ENCODE measurements at places on chromosomes 11 and 22. TPM values are rescaled to one million over a fixed set of nuclear protein-coding genes. Genes with fewer than 3 reads are reported as not detected.

DNA sequence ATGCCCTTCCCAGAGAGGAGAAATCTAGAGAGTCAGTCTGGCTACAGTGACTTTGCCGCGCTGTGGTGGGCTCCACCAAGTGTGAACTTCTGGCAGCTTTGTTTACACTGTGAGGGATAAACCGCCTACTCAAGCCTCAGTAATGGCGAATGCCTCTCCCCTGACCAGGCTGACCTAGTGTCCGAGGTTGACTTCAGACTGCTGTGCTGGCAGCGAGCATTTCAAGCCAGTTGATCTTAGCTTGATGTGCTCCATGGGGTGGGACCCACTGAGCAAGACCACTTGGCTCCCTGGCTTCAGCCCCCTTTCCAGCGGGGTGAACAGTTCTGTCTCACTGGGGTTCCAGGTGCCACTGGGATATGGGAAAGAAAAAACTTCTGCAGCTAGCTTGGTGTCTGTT lies 38.6 kb upstream of the PTH start:
- DNase-seq, result no peak

DNA sequence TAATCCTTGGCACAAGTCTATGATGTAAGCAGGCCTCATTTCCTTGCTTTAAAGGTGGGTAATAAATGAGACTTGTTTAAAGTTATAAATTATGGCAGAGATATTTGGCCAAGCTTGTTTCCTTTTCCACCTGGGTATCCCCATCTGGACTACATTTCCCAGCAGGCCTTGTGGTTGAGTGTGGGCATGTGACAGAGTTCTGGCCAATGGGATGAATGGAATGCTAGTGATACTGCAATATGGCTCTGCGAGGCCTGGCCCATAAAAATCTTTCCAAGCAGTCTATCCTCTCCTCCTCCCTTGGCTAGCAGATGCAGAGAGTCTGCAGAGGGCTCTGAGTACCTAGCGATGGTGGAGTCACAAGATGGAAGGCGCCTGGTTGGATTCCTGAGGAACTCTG lies 102.5 kb downstream of the TIMP3 start:
- no peak for DNase-seq

GRCh38 chr11:82959987-82960778 lies 58.6 kb downstream of the DDIAS start:
- DNase-seq, result peak; percentile 55

- no peak for DNase-seq
Observed at GRCh38 chr11:84549217-84549616, 1077.9 kb downstream of the DLG2 start.

XKR3 gene
- 0.05 TPM for total RNA-seq

DNA sequence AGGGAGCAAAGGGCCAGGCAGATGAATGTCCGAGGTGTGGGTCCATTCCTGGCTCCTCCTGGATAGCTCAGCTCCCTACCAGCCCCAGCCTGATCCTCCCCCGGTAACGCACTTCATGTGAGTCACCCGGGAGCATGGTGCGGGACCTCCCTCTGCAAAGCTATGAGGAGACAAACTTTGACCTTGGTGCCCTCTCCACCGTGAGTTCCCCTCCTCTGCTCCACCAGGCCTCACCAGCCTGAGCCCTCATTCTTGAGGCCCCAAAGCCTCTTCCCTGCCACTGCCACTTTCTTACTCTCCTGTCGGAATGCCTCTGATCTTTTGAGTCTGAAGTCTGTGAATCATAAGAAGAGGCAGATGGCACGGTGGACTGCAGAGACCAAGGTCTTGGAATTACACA lies 37.4 kb upstream of the CD82 start:
- no peak for DNase-seq

DUSP8 gene
- total RNA-seq, result 0.14 TPM

- no peak for DNase-seq
Observed at GRCh38 chr11:127862406-127862805, 725.0 kb downstream of the ETS1 start.

FGF4 gene
- 0.09 TPM for total RNA-seq

HEPHL1 gene
- total RNA-seq, result 0.14 TPM

DNA sequence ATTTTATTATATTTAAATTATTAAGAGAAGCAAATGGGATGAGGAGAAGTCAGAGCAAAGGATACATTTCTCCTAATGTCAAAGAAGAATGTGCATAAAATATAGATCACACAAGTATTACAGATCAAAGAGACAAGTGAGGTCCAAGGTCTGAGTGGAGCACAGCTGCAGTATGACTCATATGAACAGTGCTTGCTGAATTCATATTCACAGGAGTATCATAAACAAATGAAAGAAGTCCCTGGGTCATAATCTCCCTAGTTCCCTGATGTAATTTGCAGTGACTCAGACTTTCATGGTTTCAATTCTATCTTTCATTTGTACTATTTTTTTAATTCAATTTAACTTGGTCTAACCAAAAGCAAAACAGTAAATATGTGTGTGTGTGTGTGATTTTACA lies 499.0 kb upstream of the CCDC179 start:
- no peak for DNase-seq

SCUBE2 gene
- total RNA-seq, result 2.1 TPM

MS4A12 gene
- total RNA-seq, result 0.05 TPM

GRCh38 chr11:27195837-27196202 lies 155.2 kb downstream of the BBOX1 start:
- DNase-seq, result no peak

DNA sequence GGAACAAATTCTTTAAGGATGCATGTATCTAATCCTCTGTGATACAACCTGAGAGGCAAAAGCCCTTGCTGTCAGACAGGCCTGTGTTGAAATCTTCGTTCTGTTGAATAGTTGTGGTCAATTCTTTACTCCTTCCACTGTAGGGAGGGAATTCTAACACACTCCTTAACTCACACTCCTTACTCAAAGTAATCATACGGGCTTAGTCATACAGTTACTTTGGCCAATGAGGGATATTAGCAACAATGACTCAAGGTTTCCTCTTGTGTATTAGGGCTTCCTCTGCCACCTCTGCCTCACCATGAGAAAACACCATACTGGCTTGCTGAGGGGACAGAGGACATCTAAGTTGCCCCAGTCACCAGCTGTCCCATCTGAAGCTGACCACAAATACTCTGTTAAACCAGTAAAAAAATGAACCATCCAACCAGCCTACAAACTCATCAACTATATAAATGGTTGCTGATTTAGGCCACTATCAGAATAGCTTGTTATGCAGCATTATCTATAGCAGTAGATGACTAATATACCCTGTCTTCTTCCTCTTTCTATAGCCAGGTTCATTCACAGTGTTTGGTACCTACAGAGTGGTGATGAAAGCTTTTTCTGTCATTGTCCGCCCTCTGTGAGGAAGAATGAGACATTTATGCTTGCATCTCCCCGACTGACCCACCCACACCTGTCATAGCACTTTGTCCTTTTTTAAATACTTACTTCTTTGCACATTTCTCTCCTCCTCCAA lies 322.8 kb upstream of the SYN3 start:
- DNase-seq, result no peak

GRCh38 chr11:11420191-11420898 lies 67.3 kb upstream of the CSNK2A3 start:
- DNase-seq, result no peak

- DNase-seq, result no peak
Observed at GRCh38 chr11:60905551-60906113, 753 bp downstream of the PRPF19 start.

- no peak for DNase-seq
Observed at GRCh38 chr11:8366316-8366715, 102.6 kb upstream of the LMO1 start.

- no peak for DNase-seq
Observed at GRCh38 chr22:28953976-28954880, 70.9 kb downstream of the ZNRF3 start.

- DNase-seq, result no peak
Observed at GRCh38 chr22:47220752-47221151, 458.3 kb downstream of the TBC1D22A start.

- DNase-seq, result peak; percentile 24
Observed at GRCh38 chr11:18650859-18651557, 16.9 kb upstream of the SPTY2D1 start.

- DNase-seq, result no peak
Observed at GRCh38 chr11:36123336-36124101, 165.7 kb downstream of the COMMD9 start.

DNA sequence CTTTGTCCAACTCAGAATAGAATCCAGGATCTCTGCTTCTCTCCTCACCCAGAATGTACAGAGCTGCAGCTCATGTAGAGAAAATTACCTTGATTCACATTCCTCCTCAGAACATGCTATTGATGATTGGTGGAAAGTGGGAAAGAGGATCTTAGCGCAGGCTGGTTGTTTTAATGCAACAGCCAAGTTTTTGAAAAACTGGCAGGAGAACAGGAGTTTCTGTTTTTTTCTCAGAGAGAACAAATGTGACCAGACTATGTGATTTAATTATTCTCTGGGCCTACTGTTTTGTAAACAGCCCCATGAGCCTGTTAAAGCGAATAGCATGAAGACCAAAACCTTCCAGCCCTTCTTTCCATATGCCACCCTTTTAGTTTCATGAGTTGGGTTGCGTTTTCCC lies 19.1 kb upstream of the IL18BP start:
- no peak for DNase-seq

DNA sequence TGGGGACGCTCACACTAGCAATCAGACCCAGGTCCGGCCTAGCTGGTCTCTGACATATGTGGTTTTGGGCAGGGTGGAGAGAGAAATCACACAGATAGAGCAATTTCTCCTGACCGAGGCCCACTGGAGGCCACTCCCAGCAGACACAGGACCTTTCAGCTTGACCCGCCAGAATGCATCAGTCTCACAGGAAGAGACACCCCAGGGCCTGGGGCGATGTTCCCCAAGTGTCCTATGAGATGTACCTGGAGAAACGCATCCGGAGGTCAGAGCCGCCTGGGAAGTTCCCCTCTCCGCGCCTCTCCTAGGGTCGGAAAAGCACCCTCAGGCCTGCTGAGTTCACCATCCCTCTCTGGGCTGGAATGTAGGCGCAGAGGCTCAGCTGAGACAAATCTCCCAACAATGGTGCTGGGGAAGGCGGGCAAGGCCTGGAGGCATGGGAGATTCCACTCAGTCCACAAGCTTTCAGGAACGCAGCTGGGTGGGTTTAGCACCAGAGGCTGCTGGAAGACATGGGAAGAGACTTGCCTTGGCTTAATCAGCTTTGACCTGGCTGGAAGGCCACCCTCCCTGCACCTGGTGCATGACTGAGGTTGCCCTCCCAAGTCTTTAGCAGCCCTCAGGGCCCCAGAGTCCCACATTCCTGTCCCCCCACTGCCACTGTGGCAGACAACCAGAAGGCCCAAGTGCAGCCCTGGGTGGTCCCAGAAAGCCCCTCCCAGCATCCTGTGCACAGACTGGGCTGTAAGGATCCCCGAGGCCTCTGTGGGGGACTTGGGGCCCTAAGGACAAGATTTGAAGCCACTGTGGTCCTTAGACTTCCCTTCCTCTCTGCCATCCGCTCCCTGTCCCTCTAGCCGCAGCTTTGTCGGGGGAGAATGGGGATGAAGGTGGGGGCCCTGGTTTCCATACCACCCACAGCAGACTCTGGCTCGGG lies 57.5 kb downstream of the RTL6 start:
- no peak for DNase-seq

MEN1 gene
- total RNA-seq, result 10.8 TPM

GRCh38 chr22:29288837-29289236 lies 17.6 kb upstream of the GAS2L1 start:
- no peak for DNase-seq

ASCC2 gene
- total RNA-seq, result 26.4 TPM

- DNase-seq, result peak; percentile 79
Observed at GRCh38 chr22:35350539-35351503, 30.1 kb upstream of the HMOX1 start.

GRCh38 chr22:33728847-33729246 lies 191.4 kb downstream of the LARGE1 start:
- DNase-seq, result no peak

DNA sequence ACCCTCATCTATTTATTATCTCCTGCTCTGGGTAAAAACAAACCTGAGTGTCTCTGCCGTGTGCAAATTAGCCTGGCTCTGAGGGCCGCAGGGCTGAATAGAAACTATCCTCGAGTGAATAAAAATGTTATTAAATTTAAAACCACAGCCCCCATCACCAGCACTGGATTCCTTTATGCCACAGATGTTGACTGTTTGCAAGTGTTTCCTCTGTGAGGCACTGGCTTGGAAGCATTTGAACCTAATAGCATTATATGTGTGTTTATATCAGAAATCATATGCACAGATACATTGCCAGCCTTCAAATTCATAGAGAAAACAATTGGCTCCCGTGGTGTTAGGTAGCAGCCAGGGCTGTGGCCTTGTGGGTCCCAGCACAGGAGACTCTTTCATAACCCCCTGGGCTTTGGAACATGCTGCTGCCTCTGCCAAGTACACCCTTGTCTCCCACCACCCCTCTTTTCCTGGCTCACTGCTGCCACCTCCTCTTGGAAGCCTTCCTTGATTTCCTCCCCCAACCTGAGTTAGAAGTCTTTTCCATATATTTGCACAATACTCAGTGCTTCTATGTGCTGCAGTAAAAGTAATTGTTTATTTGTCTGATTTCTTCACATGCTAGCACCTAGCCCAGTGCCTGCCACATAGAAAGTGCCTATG lies 294.4 kb downstream of the DDX10 start:
- DNase-seq, result no peak

- peak; percentile 54 for DNase-seq
Observed at GRCh38 chr22:36329254-36330078, 58.3 kb downstream of the MYH9 start.

DNA sequence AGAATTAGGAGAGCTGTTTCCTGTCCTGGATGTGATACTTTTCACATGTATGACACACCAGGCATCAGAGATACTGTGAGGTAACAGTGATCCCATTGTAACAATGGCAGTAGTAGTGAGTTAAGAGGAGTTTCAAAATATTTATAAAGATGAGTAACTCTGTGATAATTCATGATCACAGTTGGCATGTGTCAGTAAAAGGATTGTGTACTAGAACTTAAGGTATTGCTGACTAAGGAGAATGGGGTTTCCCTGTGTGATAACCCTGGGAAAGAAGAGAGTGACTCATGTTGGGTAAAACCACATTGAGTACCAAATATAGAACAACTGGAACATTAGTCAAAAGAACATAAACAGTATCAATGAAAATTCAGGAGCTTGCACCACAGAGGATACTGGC lies 22.9 kb upstream of the SLC5A1 start:
- no peak for DNase-seq

DNA sequence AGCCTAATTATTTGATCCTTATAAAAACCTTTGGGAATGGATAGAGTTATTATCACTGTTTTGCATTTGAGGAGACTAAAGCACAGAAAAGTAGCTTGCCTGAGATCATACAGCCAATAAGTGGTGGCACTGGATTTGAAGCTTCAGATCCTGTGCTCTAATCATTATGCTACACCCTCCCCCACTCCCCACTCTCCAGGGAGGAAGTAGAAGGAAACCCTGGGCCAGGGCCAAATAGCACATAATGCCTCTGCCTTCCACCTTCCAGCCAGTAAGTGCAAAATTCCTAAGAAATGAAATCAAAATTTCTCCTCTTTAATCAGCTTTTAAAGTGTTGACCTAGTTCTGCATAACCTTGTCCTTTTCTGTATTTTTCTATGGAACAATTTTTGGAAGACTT lies 61.6 kb downstream of the SIK2 start:
- DNase-seq, result no peak

TMA7B gene
- total RNA-seq, result 4.8 TPM

SHISAL1 gene
- total RNA-seq, result 0.33 TPM

- DNase-seq, result no peak
Observed at GRCh38 chr22:41215926-41216325, 10.8 kb downstream of the L3MBTL2 start.

- no peak for DNase-seq
Observed at GRCh38 chr11:69250186-69251056, 43.5 kb upstream of the MYEOV start.
